Activated CD8-positive, alpha-beta memory T cell treated with anti-CD3 and anti-CD28 coated beads for 4 hours (primary cell): ENCODE measurements at places on chromosomes 7 and 10.

DNA sequence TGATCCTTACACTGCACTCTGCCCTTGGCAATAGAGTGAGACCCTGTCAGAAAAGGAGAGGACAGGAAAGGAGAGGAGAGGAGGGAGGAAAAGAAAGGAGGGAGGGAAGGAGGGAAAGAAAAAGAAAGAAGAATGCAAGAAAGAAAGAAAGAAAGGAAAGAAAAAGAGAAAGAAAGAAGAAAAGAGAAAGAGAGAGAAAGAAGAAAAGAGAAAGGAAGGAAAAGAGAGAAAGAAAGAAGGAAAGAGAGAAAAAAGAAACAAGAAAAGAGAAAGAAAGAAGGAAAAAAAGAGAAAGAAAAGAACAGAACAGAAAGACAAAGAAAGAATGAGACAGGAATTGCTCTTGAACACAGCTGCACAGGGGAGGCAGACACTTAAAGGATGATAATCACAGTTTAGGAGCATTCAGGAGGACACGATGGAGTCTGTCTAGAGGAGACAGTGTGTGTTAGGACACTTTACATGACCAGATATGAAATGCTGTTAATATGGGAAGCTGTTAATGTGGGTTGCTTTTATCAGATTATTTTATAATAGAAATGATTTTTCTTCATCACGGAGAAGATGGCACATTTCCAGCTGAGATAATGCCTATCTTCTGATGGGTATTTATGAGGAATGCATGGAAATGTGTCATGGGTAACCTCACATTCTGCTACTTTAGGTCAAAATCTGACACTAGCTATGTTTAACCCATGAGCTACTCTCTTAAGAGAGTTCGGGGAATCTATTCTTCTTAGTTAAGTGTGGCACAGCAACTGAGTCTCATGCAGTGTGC, 160.5 kb downstream of the BAMBI start:
- no peak for DNase-seq

GRCh38 chr10:108749042-108749441, 1174.3 kb downstream of the XPNPEP1 start:
- no peak for DNase-seq

DNA sequence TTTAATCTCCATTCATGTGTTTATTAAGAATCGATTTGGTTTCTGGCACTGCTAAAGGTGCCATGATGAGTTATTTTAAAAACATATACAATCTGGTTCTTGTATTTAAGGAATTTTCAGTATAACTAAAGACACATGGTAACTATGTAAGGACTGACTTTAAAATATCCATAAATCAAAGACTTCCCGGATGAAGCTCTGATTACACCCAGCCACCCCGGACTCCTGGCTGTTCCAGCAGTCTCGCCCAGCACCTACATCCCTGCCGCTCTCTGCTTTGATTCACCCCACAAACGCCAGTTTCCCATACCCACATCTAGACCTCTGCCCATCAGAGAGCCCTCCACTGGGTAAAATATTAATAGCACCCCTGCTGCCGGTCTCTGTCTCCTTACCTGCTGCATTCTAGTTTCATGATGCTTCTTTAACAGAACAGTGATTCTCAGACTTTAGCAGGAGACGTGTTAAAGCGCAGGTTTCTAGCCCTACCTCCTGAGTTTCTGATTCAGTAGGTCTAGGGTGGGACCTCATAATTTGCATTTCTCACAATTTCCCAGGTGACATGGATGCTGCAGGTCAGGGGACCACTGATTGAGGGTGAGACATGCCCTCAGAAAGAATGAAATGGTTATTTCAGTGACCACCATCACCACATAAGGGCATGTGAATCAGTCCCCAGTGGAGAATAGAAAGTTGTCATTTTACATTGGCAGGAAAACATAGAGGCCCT, 185.7 kb downstream of the KIAA1217 start:
- DNase-seq: no peak

DNA sequence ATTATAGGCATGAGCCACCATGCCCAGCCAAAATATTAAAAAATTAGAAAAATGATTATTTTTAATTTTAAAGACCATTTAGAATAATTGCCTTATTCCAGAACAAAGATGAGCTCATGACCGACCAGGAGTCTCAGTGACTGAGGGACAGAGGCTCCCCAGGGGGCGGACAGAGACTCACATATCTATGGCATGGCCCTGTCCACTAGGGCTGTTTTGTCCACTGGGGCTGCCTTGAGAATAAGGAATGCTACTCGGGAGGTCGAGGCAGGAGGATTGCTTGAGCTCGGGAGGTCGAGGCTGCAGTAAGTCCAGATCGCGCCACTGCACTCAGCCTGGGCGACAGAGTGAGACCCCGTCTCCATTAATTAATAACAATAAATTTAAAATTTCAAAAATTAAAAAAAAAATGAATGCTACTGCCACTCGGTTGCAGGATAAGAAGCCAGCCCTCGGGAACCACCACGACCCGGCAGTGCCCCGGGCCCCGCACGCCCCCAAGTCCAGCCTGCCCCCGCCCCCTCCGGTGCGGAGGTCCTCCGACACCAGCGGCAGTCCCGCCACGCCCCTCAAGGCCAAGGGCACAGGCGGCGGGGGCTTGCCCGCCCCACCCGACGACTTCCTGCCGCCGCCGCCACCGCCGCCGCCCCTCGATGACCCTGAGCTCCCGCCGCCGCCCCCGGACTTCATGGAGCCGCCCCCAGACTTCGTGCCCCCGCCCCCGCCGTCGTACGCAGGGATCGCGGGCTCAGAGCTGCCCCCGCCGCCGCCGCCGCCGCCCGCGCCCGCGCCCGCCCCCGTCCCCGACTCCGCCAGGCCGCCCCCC, 128.6 kb downstream of the APBB1IP start:
- no peak for DNase-seq

- no peak for DNase-seq
These were observed 68.5 kb upstream of the LRRC18 start for GRCh38 chr10:49008091-49008490.
